ENCODE measurements at places on chromosomes 5 and 9.

GRCh38 chr9:68933434-68934328 is 80.2 kb downstream of the PRKACG start:
- DNase-seq, result no peak

GRCh38 chr5:42516282-42517042 is 93.2 kb downstream of the GHR start:
- no peak for DNase-seq

- no peak for DNase-seq
These were observed 200.5 kb downstream of the ARHGEF28 start for GRCh38 chr5:73826301-73827105.

DNA sequence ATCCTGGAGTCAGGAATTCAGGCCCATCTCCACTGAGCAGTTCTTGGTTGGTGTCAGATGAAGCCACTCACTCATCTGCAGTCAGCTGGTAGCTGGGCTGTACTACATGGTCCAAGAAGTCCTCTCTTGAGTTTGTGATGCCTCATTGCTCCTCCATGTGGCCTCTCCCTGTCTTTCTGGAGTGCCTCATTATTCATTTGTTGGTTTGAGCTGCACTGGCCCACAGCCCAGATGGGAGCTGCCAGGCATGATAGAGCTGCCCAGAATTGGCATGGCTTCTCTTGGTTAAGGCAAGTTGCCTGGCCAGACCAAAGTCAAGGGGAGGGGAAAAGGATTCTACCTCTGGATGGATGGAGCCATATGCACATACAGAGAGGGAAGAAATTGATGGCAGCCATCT is 8.0 kb downstream of the PTCD2 start:
- no peak for DNase-seq

GRCh38 chr5:139869042-139869790 is 73.6 kb downstream of the PSD2 start:
- no peak for DNase-seq

- no peak for DNase-seq
These were observed 118.2 kb downstream of the BOD1 start for GRCh38 chr5:173498286-173498685.

DNA sequence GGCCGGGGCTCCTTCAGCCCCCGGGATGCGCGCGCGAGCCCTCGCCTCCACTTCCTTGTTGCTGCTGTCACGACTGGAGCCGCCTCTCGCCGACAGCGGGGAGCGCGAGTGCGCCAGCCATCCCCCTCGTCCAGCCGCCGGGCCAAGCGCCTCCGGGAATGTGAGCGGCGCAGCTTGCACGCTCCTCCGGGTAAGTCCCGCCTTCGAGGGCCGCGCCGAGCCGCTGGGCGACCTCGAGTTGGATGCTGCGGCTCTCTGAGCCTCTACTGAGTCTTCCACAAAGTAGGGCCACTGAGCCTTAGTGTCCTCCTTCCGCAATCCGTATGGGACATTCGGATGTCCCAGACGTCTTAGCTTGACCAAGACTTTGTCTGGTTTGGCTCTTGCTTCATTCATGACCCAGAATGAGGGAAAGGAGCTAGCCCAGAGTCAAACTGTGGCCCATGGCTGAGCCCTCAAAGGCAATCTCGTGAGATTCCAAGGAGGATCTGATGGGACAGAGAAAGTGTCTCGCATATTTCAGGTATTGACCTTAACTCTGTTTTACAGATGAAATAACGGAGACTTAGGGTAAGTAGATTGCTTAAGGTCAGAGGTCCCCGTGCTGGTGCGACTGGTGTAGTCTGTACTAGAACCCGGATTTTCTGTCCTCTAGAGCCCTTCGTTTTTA is 586 bp downstream of the HMGXB3 start:
- DNase-seq, result peak; percentile 5

GRCh38 chr5:84535281-84535680 is 150.6 kb upstream of the EDIL3 start:
- DNase-seq, result no peak

DNA sequence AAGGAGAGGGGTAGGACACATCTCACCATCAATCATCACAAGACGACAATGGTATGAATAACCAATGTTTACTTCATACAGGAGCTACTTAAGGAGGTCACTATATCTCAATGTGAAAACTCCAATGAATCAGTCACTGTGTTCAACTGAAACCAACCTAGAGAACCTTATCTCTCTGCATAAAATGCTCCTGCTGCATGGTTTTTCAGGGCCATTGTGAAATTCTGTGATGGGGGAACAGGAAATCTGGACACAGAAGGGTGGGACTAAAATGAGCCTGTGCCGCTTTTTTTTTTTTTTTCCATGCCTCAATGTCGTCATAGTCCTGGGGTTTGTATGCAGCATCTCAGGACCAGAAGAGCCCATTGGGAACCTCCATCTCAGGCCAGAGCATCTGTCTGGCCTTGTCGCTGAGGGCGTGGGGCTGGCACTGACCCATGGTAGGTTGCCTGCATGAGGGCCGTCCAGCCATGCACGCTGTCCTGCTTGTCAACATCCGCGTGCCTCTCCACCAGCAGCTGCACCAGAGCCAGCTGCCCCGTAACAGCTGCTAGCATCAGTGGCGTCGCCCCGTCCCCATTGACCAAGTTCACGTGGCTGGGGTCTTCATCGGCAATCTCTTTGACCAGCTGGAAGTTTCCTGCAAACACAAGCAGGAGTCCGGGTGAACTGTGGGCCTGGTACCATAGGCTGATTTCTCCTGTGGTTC is 12.7 kb downstream of the ANKS6 start:
- no peak for DNase-seq

DNA sequence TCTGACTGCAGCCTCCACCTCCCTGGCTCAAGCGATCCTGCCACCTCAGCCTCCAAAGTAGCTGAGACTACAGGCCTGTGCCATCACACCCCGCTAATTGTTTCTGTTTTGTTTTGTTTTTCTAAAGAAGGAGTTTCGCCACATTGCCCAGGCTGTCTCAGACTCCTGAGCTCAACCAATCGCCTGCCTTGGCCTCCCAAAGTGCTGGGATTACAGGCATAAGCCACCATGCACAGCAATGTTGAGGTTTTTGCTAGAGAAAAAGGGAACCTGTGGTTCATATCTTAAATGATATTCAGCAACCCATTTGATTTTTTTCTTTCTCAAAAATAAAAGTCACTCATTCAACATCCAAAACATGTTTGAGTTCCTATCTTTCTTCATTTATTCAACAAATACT is 20.4 kb upstream of the DELE1 start:
- DNase-seq, result no peak

- no peak for DNase-seq
These were observed 99.0 kb downstream of the TRIM36 start for GRCh38 chr5:115070737-115071136.

DNA sequence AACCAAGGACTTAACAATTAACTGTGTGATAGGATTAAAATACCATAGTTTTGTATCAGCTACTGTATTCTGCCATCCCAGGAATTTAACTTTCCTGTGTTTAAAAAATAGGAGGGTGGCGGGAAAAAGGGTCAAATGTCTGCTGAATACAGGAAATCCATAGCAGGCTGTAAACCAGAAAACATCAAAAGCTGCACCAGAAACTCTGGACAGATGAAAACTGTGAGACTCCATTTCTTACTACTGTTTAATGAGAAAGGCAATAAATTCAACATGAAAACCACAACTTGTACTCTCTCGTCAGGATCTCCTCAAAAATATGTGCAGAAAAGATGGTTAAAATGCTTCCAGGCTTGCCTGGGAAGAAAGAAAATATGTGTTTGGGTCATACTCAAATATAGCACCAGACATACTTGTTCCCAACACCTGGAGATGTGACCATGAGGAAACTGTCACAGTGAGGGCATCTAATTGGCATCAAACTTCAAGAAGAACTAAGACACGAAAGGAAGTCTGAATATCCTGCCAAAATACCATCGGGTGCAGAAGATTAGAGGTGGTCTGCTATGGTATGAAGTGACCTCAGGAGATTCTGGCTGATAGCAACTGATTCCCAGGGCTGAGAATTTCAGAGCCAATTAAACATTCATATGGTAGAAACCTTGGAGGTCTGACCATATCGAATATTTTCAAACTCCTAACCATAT is 164.7 kb upstream of the TARS1 start:
- no peak for DNase-seq

Measured in stimulated activated CD4-positive, alpha-beta T cell treated with anti-CD3 and anti-CD28 coated beads, Interleukin-1b, Interleukin-23, amount 100 ng/mL, for 4 hours (primary cell).